DMS53 (cell line): ENCODE measurements at places on chromosomes 16 and 17.
A peak's percentile ranks its signal among the peaks of the same experiment; 100 is the strongest.

- DNase-seq = no peak
These were observed 105.0 kb upstream of the MON1B start for GRCh38 chr16:77085981-77086380.

DNA sequence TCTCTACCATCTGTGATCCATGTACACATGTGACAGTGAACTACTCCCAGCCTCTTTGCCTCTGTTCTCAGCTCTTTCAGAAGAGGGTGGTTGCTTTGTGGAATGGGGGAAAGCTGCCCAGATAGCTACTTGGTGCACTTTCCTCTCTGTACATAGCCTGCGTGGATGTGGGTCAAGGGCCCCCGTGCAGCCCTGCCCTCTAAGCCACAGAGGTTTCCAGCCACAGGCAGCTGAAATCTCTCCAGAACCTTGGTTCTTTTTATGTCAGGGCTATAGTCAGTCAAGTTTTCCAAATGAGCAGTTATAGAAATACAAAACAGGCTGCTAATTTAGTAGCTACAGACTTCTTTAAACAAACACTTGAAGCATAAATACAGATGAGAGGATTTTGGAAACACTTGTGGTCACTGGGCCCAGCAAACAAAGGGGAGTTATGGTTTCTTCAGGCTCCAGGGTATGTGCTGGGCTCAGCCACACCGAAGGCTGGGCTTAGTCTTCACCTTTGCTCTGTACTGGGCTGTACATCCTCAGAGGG, 199.7 kb upstream of the ASIC2 start:
- DNase-seq = no peak

DNA sequence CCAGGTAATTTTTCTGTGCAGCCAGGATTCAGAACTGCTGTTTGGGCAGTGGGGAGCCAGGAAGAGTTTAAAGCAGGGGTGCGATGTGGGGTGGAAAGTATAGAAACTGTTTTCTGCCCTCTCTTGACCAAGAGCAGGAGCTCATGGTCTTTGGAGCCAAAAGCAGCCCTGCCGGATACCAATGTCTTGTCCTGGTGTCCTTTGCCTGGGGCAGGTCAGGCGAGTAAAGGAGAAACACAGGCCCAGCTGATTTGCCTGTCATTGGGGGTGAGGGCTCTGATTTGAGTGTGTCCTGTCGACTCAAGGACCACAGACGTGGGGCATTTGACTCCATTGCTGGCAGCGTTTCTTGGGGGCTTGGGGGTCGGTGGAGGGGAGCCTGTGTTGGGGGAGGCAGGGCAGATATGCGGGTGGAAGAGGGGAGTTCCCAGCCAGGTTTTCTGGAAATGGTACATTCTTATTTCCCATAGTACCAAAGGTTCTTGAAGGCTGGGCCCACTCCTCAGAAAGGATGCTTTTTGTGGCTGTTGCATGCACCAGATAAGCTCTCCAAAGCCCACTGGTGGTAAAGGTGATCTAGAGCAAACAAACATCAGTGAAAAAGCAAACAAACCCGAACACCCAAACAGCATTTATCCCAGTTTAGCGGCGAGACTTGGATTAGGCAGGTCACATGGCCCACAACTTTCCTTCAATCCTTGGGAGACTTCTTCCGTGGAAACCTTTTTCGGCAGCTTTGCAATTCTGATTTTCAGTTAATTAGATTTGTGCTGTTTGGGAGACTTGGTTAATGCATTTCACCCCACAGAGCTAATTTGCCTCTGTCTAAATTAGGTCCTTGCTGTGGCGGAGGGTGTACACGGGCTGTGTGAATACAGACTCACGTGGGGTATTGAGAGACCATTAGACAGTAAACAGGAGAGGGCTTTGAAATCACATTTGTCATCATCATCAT, 59.0 kb downstream of the MSI2 start:
- DNase-seq = peak; percentile 4

- DNase-seq = peak; percentile 46
These were observed 64.1 kb upstream of the CACNG4 start for GRCh38 chr17:66900126-66901010.

- DNase-seq = no peak
These were observed 5.1 kb upstream of the NT5M start for GRCh38 chr17:17298108-17298507.

- no peak for DNase-seq
These were observed 57.7 kb downstream of the RMI2 start for GRCh38 chr16:11402745-11403533.

GRCh38 chr17:39240631-39241030, 14.9 kb upstream of the STAC2 start:
- DNase-seq = no peak

- DNase-seq = no peak
These were observed 105.9 kb downstream of the IRX3 start for GRCh38 chr16:54180421-54181359.

DNA sequence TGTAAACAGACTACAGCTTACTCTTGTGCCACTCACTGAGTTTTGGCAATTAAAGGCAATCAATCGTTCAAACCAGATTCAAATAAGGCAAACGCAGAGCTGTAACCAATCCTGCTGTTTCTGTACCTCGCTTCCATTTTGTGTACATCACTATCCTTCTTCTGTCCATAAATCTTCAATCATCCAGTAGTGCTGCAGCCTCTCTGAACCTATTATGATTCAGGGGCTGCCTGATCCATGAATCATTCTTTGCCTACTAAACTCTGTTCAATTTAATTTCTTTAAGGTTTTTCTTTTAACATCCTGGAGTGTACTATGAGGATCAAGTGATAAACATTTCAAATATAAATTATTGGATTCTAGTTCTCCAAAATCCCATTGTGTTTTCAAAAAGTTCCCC, 93.9 kb downstream of the CEP112 start:
- no peak for DNase-seq
